MV-4-11 (cell line): ENCODE measurements at places on chromosomes 16 and 17.

- no peak for DNase-seq
Measured at GRCh38 chr16:89175280-89176146, 4.0 kb downstream of the CDH15 start.

- DNase-seq, result no peak
Measured at GRCh38 chr16:73113336-73113735, 65.4 kb upstream of the ZFHX3 start.

DNA sequence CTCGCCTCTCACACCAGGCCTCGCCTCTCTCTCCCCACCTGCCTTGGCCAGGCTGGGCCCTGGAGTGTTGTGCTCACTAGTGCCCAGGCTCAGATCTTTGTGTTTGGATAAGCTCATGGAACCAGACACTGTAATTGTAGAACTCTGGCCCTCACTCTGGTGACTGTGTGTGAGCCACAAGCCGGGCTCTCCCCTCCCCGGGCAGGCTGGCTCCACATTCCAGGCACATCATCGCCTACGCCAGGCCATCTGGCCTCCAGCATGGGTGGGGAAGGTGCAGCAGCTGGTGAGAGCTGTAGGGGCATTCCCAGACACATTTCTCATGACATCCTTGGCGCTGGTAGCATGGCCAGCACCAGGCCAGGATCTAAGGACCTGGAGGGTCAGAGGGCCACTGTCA lies 202.3 kb downstream of the RAB11FIP4 start:
- DNase-seq, result no peak

GRCh38 chr16:1013593-1013900 lies 32.0 kb downstream of the SOX8 start:
- no peak for DNase-seq

DNA sequence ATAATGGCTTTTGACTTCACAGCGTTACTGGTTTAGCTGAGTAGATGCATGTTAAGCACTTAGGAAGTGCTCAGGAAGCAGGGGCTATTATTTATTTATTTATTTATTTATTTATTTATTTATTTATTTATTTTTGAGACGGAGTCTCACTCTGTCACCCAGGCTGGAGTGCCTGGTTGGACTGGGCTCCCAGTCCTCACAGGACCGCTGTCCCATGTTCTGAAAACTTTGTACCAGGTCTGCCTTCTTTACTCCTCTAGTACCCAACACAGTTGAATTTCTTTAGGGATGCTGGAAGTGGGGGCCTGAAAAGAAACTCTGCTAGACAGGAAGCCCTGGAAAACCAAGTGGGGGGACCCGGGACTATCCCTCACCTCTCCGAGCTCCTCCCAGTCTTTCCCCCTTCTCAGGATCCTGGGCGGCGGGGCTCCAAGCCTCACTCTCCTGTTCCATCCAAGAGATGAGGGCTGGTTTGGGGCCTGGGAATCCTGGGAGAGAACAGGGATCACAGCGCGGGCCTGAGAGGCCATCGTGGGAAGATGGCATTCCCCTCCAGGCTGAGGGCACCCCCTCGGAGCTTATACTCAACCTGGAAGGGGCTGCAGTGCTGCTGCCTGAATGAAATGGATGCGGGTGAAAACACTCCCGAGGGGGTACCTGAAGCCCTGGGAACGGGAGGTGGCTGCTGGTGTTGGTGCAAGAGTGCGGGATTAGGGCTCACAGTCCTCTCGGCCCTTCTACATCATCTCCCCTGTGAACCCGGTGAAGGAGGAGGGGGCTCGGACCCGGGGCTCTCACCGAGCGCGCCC lies 674 bp downstream of the ZNF688 start:
- DNase-seq, result no peak

- DNase-seq, result no peak
Measured at GRCh38 chr17:76542984-76543383, 3.1 kb downstream of the PRCD start.

DNA sequence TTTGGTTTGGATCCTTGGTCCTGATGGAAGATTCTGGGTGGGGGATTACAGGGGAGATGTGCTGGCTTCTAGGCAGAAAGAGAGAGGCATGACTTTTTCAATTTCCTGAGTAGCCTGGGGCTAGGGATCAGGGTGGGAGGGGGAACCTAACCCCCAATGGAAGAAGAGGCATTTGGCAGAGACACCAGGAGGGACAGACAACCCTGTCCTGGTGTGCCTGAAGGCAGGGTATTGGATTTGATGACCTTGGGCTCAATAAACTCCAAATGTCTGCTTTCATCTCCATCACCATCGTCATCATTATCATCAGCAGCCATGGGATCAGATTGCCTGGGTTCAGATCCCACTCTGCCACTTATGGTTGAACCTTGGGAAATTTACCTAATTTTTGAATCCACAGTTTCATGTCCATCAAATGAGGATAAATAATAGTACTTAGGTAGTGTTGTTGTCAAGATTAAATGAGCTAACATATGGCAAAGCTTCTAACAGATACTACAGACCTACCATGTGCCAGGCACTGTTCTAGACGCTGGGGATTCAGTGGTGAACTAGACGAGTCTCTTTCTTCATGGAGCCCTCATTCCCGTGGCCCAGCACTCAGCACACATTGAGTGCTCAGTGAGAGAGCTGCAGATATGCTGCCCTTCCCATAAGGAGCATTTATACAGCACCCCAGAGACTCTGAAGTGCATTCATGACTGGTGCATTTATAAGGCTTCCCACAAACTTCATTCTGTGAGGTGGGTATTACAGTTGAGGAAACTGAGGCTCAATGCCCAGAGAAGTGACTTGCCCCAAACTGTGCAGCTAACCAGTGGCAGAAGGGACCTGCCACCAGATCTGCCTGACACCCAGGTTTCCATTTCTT lies 26.8 kb downstream of the IGFBP4 start:
- no peak for DNase-seq

- DNase-seq, result peak; percentile 4
Measured at GRCh38 chr17:11144358-11145233, 96.4 kb upstream of the SHISA6 start.

- DNase-seq, result no peak
Measured at GRCh38 chr16:71854369-71854948, 8.7 kb downstream of the ATXN1L start.

DNA sequence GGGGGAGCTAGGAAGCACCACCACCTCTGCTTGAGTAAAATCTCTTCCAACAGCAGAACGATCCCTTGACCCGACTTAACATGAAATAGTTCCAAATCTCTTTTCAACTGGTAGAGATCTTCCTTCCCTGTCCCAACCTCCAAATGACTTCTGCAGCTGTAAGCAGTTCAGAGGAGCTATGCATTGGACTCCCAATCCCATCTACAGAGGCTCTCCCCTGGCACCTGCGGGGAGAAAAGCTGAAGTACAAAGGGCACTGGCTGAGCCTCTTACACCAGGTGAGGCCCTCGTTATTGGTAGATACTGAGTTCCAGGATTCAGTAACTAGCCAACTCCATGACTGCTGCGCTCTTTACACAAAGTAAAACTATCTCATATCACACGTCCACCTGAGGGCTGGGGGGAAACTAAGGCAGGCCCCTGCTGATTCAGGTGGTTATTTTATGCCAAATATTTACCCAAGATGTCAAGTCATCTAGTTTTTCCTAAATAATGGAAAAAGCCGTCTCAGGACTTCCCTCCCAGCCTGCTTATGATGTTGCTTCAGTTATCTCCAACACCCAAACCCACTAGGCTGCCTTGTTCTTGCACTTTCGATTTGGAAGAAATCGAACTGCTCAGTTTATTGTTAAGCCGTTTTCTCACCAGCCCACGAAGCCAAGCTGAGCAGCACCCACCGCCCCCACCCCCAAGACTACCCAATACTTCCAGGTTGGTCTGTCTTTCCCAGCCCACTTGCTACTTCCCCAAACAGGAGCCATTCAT lies 3.2 kb downstream of the ACTG1 start:
- DNase-seq, result peak; percentile 57

- peak; percentile 72 for DNase-seq
Measured at GRCh38 chr16:9929313-9929712, 252.9 kb downstream of the GRIN2A start.

- DNase-seq, result no peak
Measured at GRCh38 chr17:61404913-61405685, 5.5 kb downstream of the TBX2 start.

- peak; percentile 96 for DNase-seq
Measured at GRCh38 chr17:82216301-82217119, 3.9 kb upstream of the CCDC57 start.

DNA sequence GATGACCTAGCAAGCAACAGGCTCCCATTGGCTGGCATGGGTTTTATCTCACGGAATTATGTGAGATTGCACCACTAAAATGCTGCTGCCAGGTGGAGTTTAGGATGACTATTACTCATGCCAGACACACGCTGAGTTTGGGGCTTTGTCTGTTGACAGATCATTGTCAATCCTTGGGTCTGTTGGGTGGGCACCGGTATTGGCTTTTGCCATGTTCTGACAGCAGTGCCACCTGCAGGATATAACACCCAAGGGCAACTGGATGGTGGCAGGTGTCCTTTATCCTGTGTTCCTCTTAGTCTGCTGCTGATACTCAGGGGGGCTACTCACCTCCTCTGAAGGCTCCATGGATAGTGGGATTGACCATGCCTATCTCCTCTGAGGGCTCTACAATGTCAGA lies 221.6 kb upstream of the DYNLRB2 start:
- DNase-seq, result no peak

- no peak for DNase-seq
Measured at GRCh38 chr17:47685556-47686275, 8.2 kb upstream of the TBKBP1 start.

DNA sequence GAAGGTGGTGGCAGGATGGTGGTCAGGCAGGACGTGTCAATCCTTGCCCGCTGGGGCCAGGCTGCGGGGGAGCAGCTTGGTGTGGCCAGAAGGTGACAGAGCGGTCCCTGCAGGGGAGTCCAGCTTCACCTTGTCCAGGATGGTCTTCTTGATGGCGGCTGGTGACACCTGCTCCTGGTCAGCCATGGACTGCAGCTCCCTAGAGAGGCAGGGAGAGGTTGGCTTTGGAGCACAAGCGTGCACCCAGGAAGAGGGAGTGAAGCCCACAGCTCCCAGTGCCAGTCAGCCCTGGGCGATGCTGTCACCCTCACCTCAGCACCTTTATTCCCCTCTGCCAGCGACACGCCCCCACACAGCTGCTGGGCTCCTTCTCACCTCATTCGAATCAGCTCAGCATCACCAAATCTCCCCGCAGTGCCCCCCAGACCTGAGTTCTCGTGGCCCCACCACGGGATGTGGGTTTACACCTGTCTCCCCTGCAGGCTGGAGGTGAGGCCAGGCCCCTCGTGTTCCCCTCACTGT lies 3.9 kb downstream of the PYCR1 start:
- DNase-seq, result no peak

GRCh38 chr16:78246559-78246958 lies 147.1 kb downstream of the WWOX start:
- peak; percentile 51 for DNase-seq

- DNase-seq, result no peak
Measured at GRCh38 chr16:84919269-84919668, 92.1 kb downstream of the ZDHHC7 start.

GRCh38 chr17:35846055-35846809 lies 22.5 kb downstream of the HEATR9 start:
- no peak for DNase-seq

DNA sequence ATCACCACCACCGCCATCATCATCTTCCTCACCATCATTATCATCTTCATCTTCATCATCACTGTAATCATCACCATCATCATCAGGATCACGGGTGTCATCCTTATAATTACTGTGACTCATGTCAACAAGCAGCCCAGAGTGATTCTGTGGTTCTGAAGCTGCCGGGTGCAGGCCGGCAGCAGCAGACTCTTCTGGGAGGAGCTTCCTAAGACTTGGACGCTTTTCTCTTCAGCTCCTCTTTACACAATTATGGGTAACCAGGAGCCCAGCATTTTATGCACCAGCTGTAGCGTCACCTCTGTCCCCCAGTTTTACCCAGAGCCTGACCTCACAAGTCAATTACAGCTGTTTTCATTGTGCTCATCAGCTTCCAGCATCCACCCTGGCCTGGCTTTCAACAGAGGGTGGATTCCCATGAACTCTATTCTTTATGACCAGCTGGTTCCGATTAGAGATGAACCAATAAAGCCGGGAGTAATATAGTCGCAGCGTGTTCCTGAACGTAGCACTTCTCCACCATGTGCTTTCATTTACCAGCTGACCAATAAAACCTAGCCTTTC lies 275.8 kb downstream of the FOXL1 start:
- DNase-seq, result no peak

DNA sequence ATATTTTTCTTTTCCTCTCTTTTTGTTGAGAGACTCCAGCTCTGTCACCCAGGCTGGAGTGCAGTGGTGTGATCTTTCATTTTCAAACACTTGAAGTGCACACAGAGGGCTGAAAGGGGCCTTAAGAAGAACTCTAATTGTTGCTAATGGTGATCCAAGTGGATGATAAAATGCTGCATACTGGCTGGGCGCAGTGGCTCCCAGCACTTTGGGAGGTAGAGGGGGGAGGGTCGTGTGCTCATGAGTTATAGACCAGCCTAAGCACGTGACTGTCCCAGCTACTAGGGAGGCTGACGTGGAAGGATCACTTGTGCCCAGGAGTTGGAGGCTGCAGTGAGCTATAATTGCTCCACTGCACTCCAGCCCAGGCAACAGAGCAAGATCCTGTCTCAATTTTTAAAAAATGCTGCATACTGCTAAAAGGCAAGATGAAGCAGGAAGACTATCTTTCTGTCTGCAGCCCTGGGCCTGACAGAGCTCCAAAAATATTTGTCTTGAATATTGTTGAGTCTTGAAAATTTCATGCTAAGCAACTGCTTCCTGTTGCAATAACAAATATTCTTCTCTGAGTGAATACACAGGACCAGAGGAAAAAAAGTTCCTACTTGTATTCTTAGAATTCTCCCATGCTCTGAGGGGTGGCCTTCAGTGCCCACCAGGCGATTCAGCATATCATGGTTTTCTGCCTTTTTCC lies 63.7 kb upstream of the AKTIP start:
- no peak for DNase-seq
